Thymus (tissue), 14 donors: ENCODE measurements at places on chromosomes 11 and 22. TPM values are rescaled to one million over a fixed set of nuclear protein-coding genes. Genes with fewer than 3 reads are reported as not detected.

The SCO2 gene
- 3.5 TPM for total RNA-seq

The SHANK2 gene
- total RNA-seq: 0.14 TPM

The FGF3 gene
- total RNA-seq: 0.19 TPM

The PAMR1 gene
- 5.6 TPM for total RNA-seq

The CARD10 gene
- total RNA-seq: 1.1 TPM

The BIK gene
- 6.8 TPM for total RNA-seq

The POTEH gene
- total RNA-seq: not detected

The IFITM2 gene
- total RNA-seq: 305 TPM

The TEX12 gene
- 0.09 TPM for total RNA-seq

The ST14 gene
- total RNA-seq: 13.7 TPM

The VSIG10L2 gene
- total RNA-seq: 0.09 TPM

The GPR83 gene
- 0.14 TPM for total RNA-seq

The TUB gene
- 2.5 TPM for total RNA-seq

The SELENOM gene
- 14.4 TPM for total RNA-seq

The TMA7B gene
- 4.8 TPM for total RNA-seq

The CST6 gene
- total RNA-seq: 0.66 TPM

The TBX1 gene
- total RNA-seq: 0.05 TPM

The SLC25A45 gene
- total RNA-seq: 8.1 TPM

The NEU3 gene
- 14.4 TPM for total RNA-seq

The CNGA4 gene
- 0.05 TPM for total RNA-seq

The MUC5AC gene
- 0.05 TPM for total RNA-seq

The TRPC6 gene
- 1.3 TPM for total RNA-seq

The F2 gene
- total RNA-seq: 0.14 TPM

The C1QTNF5 gene
- 4.2 TPM for total RNA-seq

The ISX gene
- total RNA-seq: not detected

The TEF gene
- 5.0 TPM for total RNA-seq

The CDC42BPG gene
- total RNA-seq: 1.7 TPM

The DDI1 gene
- total RNA-seq: not detected

The OR8D4 gene
- total RNA-seq: not detected

The SCUBE2 gene
- 2.1 TPM for total RNA-seq

The CAPN5 gene
- total RNA-seq: 1.5 TPM

The NAALADL1 gene
- 5.1 TPM for total RNA-seq

The TRIM48 gene
- total RNA-seq: not detected

The SYCE3 gene
- 0.19 TPM for total RNA-seq

The HPX gene
- total RNA-seq: 0.38 TPM

The NLRX1 gene
- 5.1 TPM for total RNA-seq

The FGF4 gene
- total RNA-seq: 0.09 TPM

The KRTAP5-1 gene
- total RNA-seq: not detected

The OR56A1 gene
- total RNA-seq: not detected

The OR51I1 gene
- not detected for total RNA-seq

The ANO9 gene
- 26.3 TPM for total RNA-seq

The HMOX1 gene
- 32.2 TPM for total RNA-seq

The C11orf16 gene
- 2.9 TPM for total RNA-seq

The ABCG4 gene
- total RNA-seq: 0.28 TPM

The IFITM10 gene
- 0.14 TPM for total RNA-seq

The CCDC117 gene
- 24.4 TPM for total RNA-seq

The SMC1B gene
- total RNA-seq: 0.19 TPM

The DEUP1 gene
- 0.33 TPM for total RNA-seq

The OR52N4 gene
- 0.09 TPM for total RNA-seq

The ZNF280B gene
- total RNA-seq: 0.99 TPM

The TREH gene
- total RNA-seq: not detected

The B3GAT1 gene
- 0.24 TPM for total RNA-seq

The SIK3 gene
- 10.3 TPM for total RNA-seq

The BTBD18 gene
- total RNA-seq: under 0.01 TPM
